Lung microvascular endothelial cell (primary cell): ENCODE measurements at places on chromosomes 3 and 15.

DNA sequence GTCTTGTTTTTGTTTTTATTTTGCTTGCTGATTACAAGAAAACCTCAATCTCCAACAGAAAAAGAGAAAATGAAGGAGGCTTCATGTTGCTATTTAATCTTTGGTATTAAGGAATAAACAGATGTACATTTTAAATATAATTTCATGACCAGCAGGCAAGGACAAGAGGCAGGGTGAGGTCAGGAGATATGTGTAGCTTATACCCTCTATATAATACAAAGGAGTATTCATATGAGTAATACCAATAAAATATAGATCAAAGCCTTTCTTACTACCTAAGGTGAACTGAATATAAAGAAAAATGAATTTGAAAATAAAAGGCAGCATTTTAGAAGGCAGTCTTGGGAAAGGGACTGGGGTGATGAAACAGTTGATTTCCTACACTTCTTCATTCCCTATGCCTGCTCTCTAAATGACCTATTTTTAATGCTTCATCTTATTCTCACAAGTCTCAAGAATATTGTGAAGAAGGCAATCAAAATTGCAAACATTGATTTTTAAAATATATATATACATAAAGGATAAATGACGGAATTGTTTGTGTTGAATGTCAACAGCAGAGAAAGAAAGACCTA is 8.6 kb upstream of the CBLB start:
- no peak for DNase-seq

GRCh38 chr3:100333970-100334487 is 528 bp upstream of the NIT2 start:
- DNase-seq: no peak

DNA sequence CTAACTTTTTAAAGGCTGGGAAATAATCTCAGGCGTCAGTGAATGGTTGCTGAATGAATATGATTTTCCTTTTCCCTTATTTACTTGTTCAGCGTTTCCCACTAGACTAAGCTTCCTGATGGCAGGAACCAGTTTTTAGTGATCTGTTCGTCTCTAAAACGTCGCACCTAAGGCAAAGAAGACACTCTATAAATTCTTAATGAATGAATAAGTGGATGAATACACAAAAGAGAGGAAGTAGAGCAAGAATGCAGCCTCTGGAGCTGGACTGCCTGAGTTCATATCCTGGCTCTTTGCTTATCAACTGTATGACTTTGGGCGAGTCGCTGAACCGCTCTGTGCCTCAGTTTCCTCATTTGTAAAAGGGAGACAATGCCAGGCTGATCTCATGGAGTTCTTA is 38.7 kb downstream of the WNT7A start:
- DNase-seq: no peak

DNA sequence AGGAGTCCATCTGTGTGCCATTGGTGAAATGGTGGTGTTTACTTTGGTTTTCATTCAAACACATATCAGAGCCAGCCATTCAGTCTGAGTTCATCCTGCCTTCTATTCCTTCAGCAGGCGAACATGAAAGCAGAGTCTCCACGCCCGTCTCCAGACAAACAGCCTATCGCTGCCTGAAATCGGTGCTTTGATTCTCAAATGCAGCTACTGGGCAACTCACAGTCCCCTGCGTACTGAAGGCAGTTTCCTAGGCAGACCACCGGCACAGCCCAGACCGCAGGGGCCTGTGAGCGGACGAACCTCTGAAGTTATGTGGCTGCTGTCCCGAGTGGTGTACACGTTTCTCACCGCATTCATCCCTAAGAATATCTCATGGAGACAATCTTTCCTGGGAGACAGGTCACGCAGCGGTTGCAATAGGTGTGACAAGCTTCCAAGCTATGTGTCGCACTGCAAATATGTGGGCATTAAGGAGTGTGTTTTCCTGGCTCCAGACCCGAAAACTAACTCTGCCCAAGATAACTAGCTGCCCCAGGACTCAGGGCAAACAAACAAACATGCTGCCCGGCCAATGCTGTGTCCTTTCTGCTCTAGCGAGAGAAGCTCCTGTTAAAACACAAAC is 16.9 kb upstream of the RYR3 start:
- DNase-seq: peak; percentile 11

DNA sequence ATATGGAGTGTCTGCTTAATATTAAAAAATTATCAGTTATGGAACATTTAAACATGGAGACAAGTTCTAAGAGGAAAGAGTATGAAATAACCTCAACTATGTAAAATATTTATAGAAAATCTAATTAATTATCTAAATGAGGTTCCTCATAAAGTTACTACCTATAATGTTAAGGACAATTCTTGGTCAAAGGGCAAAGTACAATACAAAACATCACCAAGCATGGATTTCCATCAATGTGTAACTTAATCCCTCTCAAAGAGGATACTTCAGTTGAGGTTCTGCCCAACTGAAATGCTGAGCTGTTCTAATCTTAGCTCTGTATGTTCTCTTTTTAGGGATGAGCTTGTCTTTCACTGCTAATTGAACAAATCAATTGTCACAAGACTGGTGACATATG is 56.0 kb upstream of the CHRM5 start:
- no peak for DNase-seq

GRCh38 chr15:65333148-65333820 is 28.8 kb downstream of the RNU5B-1 start:
- no peak for DNase-seq

- DNase-seq: no peak
Observed at GRCh38 chr3:61575893-61576292, 14.5 kb downstream of the PTPRG start.
